ENCODE measurements at places on chromosomes 16 and 17.

- H3K27ac ChIP-seq, result no peak overlapping the region
- no peak overlapping the region for H3K4me3 ChIP-seq
- H3K36me3 ChIP-seq, result peaks cover 24% of the 10 kb centered on the region
- H3K27me3 ChIP-seq, result no peaks in the 10 kb centered on the region
These were observed 20.8 kb upstream of the CDC6 start for GRCh38 chr17:40266882-40267281.

DNA sequence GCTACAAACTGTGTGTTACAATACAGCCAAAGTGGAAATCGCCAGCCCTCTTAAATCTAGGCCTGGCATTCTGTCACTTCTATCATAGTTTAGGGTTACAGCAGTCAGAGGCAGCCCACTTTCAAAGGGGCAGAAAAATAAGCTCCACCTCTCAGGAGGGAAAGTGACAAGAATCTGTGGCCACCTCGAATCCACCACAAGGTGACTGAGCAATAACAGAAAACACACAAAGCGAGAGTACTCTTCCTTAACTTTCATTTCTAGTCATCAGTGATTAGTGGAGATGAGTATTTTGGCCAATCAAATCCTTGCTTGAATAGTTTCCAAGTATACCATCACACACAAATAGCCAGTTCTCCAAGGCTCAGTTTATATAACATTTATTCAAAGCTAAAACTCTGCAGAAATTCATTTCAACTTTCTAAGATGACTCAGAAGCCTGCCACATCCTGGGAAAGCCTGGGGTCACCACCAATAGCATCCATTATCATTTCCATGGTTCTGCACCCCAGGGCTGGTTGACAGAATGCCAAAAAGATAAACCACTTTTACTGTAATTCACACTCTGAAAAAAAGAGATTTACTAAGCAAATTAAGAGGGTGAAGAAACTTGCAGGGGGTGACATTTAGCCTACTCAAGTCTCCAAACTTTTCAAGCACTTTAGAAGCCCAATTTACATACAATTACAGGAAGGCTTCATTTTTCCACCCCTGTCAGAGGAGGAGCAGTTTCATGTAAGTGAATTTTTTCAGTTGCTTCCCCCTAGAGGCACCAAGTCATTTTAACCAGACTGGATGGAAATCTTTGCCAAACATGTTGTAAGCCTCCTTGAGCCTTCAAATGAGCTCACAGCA lies 66.8 kb downstream of the SALL1 start:
- H3K4me1 ChIP-seq, result no peaks in the 10 kb centered on the region
- H3K36me3 ChIP-seq, result no peaks in the 10 kb centered on the region

GRCh38 chr17:18951941-18952842 lies at the start of gene SLC5A10:
Gene SLC5A10 (plus strand): TSS chr17:18952165. CDS start chr17:18952206, 41 bp downstream.
- H3K36me3 ChIP-seq, result no peaks in the 10 kb centered on the region
- DNase-seq, result no peak
- peaks cover 15% of the 10 kb centered on the region for H3K4me1 ChIP-seq
- peak within 1 kb of the TSS; percentile 40 for H3K27ac ChIP-seq

DNA sequence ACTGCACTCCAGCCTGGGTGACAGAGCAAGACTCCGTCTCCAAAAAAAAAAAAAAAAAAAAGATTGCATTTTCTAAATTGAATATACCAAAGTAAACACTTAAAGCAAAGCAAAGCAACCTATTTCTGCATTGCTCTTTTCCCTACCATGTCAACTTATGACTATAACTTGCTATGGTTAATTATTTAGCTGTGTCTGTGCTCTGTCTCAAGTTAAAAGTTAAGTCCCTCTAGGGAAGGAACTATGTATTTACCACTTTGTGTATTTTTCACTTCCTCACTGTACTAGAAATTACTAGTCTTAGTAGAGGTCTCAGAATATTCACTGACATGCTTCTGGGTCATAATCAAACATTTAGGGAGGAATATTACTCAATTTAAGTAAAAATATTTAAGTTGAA lies 711.7 kb upstream of the SOX9 start:
- H3K36me3 ChIP-seq, result no peaks in the 10 kb centered on the region
- H3K27ac ChIP-seq, result no peak overlapping the region
- DNase-seq, result no peak
- no peak overlapping the region for H3K4me3 ChIP-seq
- H3K27me3 ChIP-seq, result no peaks in the 10 kb centered on the region

DNA sequence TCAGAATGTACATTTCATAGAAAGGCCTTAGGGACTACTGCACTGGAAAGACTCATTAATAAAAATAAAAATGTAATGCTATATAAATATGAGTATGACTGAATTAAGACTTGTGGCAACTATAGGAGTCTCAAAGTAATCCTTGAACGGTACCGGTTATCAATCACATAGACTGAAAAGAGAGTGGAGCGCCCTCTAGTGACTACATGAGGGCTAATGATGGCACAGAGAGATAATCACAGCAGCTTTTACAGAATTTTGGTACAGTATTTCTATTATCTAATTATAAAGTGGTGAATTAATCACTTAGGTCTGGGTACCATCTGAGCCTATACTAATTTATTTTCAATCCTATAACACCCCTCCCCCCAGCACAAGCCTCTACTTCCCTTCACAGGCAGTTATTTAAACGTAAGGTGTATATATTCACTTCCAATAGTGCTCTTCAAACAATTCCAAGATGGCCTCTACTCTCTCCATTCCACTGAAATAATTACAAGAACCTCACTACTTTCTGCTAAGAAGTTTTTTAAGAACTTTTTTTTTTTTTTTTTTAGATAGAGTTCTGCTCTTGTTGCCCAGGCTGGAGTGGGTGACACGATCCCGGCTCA lies 40.7 kb upstream of the ANKFY1 start:
- H3K4me1 ChIP-seq, result peaks cover 15% of the 10 kb centered on the region
- DNase-seq, result peak; percentile 51
- H3K27ac ChIP-seq, result no peak overlapping the region
- no peaks in the 10 kb centered on the region for H3K27me3 ChIP-seq
- H3K36me3 ChIP-seq, result peaks cover 2% of the 10 kb centered on the region
- no peak overlapping the region for H3K4me3 ChIP-seq

- H3K4me3 ChIP-seq, result no peak overlapping the region
- no peak overlapping the region for H3K27ac ChIP-seq
- DNase-seq, result peak; percentile 16
- no peaks in the 10 kb centered on the region for H3K4me1 ChIP-seq
- no peaks in the 10 kb centered on the region for H3K27me3 ChIP-seq
These were observed 123.5 kb downstream of the CBLN1 start for GRCh38 chr16:49158029-49158642.

Data from body of pancreas (tissue), 4 donors.